ENCODE measurements at places on chromosomes 3 and 15. TPM values are rescaled to one million over a fixed set of nuclear protein-coding genes. Genes with fewer than 3 reads are reported as not detected.

Gene OR5K2
- total RNA-seq = not detected

Gene HYKK
- total RNA-seq = 2.0 TPM

Gene TGM5
- not detected for total RNA-seq

Gene TMEM108
- total RNA-seq = 4.8 TPM

Gene HMCES
- total RNA-seq = 28.6 TPM

Gene SH2D7
- total RNA-seq = not detected

Gene DBR1
- 20.2 TPM for total RNA-seq

Gene SNAPC5
- total RNA-seq = 26.2 TPM

DNA sequence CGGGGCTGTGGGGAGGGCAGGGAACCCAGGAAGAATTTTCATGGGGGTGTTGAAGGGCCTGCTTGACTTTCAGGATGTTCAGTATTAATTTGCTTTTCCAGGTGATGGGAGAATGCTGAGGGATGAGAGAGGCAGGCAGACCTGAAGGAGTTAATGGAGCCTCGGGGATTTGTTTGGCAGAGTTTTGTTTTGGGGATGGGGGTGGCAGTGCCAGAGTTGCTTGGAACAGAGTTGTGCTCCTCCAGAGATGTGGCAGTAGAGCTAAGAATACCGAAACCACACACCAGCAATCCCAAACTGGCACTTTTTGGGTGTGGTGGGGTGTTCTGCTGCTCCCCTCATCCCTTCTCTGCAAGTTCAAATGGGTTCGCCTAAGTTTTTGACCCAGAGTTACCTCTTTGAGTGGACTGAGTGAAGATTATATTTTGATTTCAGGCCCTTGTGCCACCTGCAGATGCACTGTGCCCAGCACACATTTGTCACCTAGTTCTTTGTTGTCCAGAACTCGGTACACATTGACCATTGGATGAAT, 1.6 kb downstream of the BOC start:
- H3K27me3 ChIP-seq = no peaks in the 10 kb centered on the region
- peaks cover 7% of the 10 kb centered on the region for H3K36me3 ChIP-seq
- no peak overlapping the region for H3K27ac ChIP-seq
- H3K4me1 ChIP-seq = peaks cover 47% of the 10 kb centered on the region
- DNase-seq = no peak

GRCh38 chr3:158111861-158112260, 2.0 kb downstream of the RSRC1 start:
- H3K4me1 ChIP-seq = peaks cover 6% of the 10 kb centered on the region
- DNase-seq = no peak
- no peak overlapping the region for H3K27ac ChIP-seq
- H3K4me3 ChIP-seq = no peak overlapping the region
- no peaks in the 10 kb centered on the region for H3K36me3 ChIP-seq

DNA sequence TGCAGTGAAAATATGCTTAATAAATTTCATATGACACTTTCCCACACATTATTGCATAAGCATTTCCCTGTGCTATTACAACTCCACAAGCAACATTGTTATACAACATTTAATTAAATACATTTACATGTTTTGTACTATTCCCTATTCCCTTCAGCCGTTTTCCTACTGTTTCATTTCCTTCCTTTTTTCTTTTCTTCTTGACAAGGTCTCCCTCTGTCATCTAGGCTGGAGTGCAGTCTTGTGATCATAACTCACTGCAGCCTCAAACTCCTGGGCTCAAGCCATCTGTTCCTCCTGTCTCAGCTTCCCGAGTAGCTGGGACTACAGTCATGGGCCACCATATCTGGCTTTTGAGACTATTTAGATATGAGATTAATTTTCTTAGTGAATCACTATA, 254.7 kb downstream of the NFKBIZ start:
- H3K4me1 ChIP-seq = no peaks in the 10 kb centered on the region
- no peaks in the 10 kb centered on the region for H3K36me3 ChIP-seq
- DNase-seq = no peak
- no peaks in the 10 kb centered on the region for H3K27me3 ChIP-seq
- H3K27ac ChIP-seq = no peak overlapping the region

DNA sequence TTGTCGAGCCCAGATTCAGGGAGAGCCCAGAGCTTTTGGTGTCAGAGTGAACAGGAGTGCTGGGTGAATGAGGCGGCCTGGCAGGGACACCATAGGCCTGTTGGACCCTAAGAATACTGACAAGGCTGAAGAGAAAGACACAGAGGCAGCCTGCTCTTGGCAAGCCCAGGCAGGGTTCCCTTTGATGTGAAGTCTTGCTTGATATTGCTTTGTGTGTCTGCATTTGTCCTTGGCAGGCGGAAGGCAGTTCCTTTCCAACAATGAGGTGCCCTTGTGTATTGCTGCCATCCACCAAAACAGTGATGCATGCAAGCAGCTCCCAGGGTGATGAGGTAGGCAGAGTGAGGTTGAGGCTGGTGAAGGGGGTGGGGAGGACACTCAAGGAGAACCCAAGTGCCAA, 152.7 kb upstream of the TSC22D2 start:
- no peak overlapping the region for H3K27ac ChIP-seq
- H3K27me3 ChIP-seq = no peaks in the 10 kb centered on the region
- no peak overlapping the region for H3K4me3 ChIP-seq
- H3K4me1 ChIP-seq = peaks cover 14% of the 10 kb centered on the region
- no peaks in the 10 kb centered on the region for H3K36me3 ChIP-seq

DNA sequence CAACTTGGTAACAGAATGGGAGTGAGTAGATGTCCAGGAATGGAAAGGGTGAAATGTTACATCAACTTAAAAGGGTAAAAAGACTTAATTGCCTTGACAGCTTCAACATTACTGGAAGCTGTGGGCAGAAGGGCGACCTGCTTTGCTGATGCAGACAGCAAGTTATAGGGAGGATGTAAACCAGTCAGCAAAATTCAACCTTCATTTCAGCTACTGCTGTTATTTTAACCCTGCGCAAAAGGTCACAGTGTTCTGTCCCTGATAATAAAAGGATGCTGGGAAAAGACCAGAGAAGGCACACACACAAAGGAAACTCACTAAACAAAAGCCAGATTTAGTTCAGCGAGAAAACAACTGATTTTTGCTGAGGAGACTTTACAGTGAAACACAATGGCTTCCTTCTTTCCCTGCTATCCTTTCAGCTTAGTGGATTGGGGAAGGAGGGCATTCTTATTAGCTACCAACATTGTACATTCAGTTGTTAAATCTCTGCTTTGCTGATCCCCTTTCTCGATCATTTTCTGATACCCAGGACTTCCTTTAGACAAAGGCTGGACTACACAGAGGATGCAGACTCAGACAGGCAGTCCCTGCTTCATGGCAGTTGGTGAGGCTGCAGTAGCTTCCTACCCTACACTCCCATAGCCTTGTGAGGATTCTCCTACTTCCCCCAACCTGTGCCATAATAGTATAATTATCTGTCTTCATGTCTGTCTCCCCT, 62.0 kb downstream of the P3H2 start:
- no peaks in the 10 kb centered on the region for H3K27me3 ChIP-seq
- peaks cover 37% of the 10 kb centered on the region for H3K4me1 ChIP-seq
- no peak overlapping the region for H3K4me3 ChIP-seq
- peak; percentile 76 for DNase-seq
- peak overlapping the region; percentile 81 for H3K27ac ChIP-seq
- H3K36me3 ChIP-seq = no peaks in the 10 kb centered on the region

GRCh38 chr3:179260949-179261765, 10.2 kb upstream of the KCNMB3 start:
- H3K4me1 ChIP-seq = no peaks in the 10 kb centered on the region
- no peak overlapping the region for H3K27ac ChIP-seq
- H3K36me3 ChIP-seq = no peaks in the 10 kb centered on the region
- peaks cover 15% of the 10 kb centered on the region for H3K27me3 ChIP-seq

GRCh38 chr3:174477491-174477890, 381.6 kb upstream of the NAALADL2 start:
- no peak for DNase-seq
- H3K27me3 ChIP-seq = no peaks in the 10 kb centered on the region
- H3K4me3 ChIP-seq = no peak overlapping the region
- no peaks in the 10 kb centered on the region for H3K4me1 ChIP-seq
- no peak overlapping the region for H3K27ac ChIP-seq
- no peaks in the 10 kb centered on the region for H3K36me3 ChIP-seq

GRCh38 chr3:47365213-47366153, 15.3 kb upstream of the PTPN23 start:
- no peak overlapping the region for H3K27ac ChIP-seq
- no peaks in the 10 kb centered on the region for H3K4me1 ChIP-seq
- H3K36me3 ChIP-seq = no peaks in the 10 kb centered on the region
- no peak for DNase-seq
- H3K4me3 ChIP-seq = no peak overlapping the region
- no peaks in the 10 kb centered on the region for H3K27me3 ChIP-seq

- DNase-seq = no peak
- no peaks in the 10 kb centered on the region for H3K27me3 ChIP-seq
- no peak overlapping the region for H3K4me3 ChIP-seq
- H3K36me3 ChIP-seq = no peaks in the 10 kb centered on the region
- no peaks in the 10 kb centered on the region for H3K4me1 ChIP-seq
These were observed 92.9 kb upstream of the AGBL1 start for GRCh38 chr15:85986741-85987140.

- peaks cover 8% of the 10 kb centered on the region for H3K4me1 ChIP-seq
- no peak overlapping the region for H3K27ac ChIP-seq
- H3K4me3 ChIP-seq = no peak overlapping the region
- DNase-seq = peak; percentile 89
- no peaks in the 10 kb centered on the region for H3K27me3 ChIP-seq
These were observed 136.2 kb downstream of the CHDH start for GRCh38 chr3:53709860-53710674.

DNA sequence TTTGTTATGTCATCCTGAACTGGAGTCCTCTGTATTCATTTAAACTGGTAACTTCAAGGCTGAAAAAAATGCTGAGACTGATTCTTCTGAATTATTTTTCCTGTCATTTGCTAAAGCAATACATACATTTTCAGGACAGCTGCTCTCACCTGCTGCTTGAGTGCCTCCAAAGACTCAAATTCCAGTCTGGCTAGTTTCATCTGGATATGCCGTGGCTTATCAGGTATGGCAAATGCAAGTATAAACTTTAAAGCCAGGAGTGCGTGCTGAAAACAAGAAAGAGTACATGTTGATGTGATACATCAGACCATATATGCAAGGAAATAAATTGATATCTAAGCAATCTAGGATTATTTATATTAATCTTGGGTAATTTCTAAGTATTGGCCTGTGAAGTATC, 146.1 kb downstream of the SNRK start:
- DNase-seq = no peak
- peaks cover 11% of the 10 kb centered on the region for H3K4me1 ChIP-seq
- no peak overlapping the region for H3K4me3 ChIP-seq
- H3K27ac ChIP-seq = no peak overlapping the region
- no peaks in the 10 kb centered on the region for H3K27me3 ChIP-seq

DNA sequence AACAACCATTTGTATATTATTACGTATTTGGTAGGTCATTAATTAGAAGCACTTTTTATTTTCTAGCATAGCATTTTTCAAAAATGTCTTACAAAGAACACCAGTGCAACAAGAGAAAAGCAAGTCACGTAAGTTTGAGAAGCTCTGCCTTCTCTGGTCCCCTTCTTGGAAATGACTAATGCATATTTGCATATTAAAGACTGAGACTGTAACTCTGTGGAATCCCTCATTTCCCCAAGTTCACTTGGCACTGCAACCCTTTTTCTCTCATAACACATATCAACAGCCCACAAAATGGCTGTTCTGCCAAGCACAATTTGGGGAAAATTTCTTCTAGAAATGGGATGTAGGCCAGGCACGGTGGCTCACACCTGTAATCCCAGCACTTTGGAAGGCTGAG, 176.3 kb downstream of the ERC2 start:
- DNase-seq = no peak
- H3K4me1 ChIP-seq = peaks cover 3% of the 10 kb centered on the region
- no peaks in the 10 kb centered on the region for H3K36me3 ChIP-seq

- no peak for DNase-seq
- H3K36me3 ChIP-seq = no peaks in the 10 kb centered on the region
- H3K4me3 ChIP-seq = no peak overlapping the region
- H3K27ac ChIP-seq = no peak overlapping the region
- peaks cover 4% of the 10 kb centered on the region for H3K4me1 ChIP-seq
- no peaks in the 10 kb centered on the region for H3K27me3 ChIP-seq
These were observed 28.4 kb downstream of the SH3GL3 start for GRCh38 chr15:83475551-83475950.

GRCh38 chr15:86505951-86506350, 426.3 kb downstream of the AGBL1 start:
- H3K27me3 ChIP-seq = no peaks in the 10 kb centered on the region
- DNase-seq = no peak
- no peak overlapping the region for H3K27ac ChIP-seq
- no peaks in the 10 kb centered on the region for H3K4me1 ChIP-seq
- H3K4me3 ChIP-seq = no peak overlapping the region

GRCh38 chr3:22734756-22735155, 468.4 kb upstream of the UBE2E2 start:
- H3K27me3 ChIP-seq = no peaks in the 10 kb centered on the region
- no peaks in the 10 kb centered on the region for H3K36me3 ChIP-seq
- no peak for DNase-seq
- no peak overlapping the region for H3K4me3 ChIP-seq
